ENCODE measurements at places on chromosomes 13 and 19.

GRCh38 chr13:97627566-97627965, 193.6 kb downstream of the RAP2A start:
- no peak for DNase-seq

DNA sequence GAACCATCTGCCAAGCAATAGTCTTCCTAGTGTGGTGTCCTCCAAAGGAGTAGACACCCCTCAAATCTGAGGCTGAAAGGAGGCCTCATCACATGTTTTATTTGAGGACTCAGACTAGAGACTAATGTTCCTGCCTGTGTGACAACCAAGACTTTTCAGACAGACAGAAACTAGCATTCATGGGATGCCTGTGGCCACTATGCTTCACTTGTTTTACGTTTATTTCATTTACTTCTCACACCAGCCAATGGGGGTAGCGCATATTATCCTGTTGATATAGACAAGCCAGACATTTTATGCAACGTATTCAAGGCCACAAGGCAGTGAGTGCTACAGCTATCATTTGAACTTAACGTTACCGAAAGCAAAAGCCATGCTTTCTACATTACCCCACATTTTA, 391.7 kb upstream of the HTR2A start:
- no peak for DNase-seq

DNA sequence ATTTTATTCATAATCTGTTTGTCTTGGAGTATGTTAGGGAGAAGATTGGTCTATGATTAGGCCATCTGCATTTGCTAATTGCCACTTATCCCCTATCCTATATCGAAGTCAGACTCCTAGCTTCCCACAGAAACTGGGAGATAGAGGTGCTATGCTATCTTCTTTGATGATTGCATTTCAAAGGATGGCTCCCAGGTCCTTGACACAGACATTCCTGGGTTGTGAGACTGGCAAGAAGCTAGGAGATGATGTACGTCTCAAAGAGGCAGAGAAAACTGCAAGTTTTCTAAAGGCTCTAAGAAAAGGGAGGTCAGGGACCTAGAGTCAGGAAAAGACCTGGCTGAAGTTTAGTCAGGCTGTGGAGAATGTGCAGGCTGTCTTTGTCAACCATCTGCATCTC, 1251.9 kb downstream of the PCDH17 start:
- DNase-seq: no peak

DNA sequence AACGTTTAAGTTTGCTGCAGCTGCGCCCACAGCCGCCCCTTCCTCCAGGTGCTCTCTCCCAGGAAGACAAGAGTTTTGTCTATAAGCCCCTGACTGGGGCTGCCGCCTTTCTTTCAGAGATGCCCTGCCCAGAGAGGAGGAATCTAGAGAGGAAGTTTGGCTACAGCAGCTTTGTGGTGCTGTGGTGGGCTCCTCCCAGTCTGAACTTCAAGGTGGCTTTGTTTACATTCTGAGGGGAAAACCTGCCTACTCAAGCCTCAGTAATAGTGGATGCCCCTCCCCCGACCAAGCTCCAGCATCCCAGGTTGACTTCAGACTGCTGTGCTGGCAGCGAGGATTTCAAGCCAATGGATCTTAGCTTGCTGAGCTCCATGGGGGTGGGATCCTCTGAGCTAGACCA, 6.4 kb upstream of the ERICH6B start:
- DNase-seq: no peak

- DNase-seq: no peak
These were observed 22.8 kb upstream of the STK24 start for GRCh38 chr13:98599502-98600328.

- DNase-seq: no peak
These were observed 358.1 kb downstream of the OXGR1 start for GRCh38 chr13:96636001-96636709.

DNA sequence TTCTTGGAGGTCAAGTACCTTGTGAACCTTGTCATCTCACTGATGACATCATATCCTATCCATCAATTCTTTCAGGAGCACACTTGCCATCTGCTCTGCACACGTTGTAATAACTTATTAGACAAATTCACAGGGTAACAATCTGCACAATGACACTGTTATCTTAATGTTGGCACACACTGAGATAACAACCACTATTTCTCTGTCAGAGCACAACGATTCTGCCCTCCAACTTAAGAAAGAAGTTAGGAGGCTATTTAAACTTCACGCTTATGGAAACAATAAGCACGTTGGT, 351.3 kb downstream of the DACH1 start:
- DNase-seq: no peak

DNA sequence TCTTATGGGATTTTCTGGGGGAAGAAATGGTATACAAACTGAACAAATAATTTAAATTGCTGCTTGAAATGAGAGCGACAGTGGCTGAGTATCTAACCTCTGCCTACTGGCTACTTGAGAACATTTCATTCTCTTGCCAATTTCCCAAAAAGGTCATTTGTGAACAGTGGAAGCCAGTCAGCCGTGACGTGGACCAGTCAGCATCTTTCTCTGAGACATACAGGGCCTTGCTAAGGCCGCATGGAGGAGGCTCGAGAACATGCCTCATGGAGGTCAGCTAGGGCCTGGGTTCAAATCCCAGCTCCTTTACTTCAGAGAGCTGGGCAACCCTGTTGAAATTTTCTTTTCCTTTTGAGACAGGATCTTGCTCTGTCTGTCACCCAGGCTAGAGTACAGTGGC, 20.3 kb downstream of the ZC3H4 start:
- DNase-seq: no peak

DNA sequence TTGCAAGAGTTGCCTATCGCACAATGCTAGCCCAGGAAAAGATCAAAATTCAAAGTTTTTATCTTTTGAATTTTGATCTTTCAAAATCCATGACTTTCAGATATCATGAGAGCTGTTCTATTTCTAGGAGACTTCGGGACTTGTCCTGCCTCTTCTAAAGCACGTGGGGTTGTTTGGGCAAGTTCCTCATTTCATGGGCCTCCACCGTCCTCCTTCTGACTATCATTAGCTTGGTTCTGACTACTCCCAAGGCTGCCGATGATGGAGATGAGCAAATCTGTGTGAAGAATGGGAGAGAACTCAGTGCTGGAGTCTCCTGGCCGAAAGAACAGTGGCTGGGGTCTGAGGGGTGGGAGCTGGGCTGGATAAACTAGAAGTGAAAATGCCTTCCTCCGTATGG, 86.5 kb downstream of the COL4A1 start:
- DNase-seq: no peak

GRCh38 chr19:51034704-51035103, at the start of gene KLK12:
KLK12 (minus strand) TSS chr19:51035002; CDS start chr19:51034621, 381 bp downstream.
- no peak for DNase-seq

DNA sequence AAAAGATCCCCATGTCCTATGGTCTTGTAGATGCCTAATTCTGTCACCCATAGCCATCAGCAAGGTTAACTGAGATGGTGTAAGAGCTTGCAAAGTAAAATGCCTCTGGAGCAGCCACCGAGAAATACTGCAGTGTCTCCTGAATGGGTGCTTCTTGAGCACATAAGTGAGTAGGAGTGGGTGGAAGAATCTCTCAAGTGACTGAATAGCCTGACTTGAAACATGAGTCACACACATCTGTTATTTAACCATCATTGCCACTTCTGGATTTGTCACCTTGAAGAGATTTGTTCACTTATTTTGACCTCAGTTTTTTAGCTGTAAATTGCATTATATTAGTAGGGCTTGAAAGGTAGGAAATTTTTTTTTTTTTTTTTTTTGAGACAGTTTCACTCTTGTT, 2.3 kb downstream of the ZNF714 start:
- no peak for DNase-seq

- DNase-seq: no peak
These were observed 9.4 kb upstream of the DPY19L3 start for GRCh38 chr19:32396046-32396652.

DNA sequence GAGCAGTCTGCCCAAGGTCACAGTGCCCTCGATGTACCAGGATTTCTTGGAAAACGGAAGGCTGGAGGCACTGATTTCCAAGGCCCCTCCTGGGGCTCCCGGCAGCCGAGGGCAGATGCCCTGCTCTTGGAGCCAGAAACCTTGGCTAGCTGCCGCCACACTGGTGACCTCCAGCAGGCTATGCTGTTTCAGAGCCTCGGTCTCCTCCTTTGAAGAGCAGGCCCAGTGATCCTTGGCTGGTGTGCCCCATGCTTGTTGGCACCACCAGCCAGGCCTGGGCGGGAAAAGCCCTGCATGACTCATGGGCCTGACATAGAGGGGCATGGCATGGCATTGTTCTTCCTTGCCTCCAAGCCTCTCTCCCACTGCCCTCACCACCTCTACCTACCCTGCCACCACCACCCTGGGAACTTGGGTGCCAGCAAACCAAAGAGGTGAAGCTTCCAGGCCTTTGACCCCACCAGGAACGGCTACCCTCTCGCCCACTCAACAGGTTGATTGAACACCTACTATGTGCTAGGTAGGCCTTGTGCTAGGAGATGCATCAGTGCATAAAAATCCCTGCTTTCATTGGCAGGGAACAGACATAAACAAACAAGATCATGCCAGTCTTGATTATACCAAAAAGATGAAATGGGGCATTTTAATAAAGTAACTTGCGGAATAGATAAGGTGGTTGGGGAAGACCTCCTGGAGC, 1.6 kb upstream of the CLEC11A start:
- no peak for DNase-seq

DNA sequence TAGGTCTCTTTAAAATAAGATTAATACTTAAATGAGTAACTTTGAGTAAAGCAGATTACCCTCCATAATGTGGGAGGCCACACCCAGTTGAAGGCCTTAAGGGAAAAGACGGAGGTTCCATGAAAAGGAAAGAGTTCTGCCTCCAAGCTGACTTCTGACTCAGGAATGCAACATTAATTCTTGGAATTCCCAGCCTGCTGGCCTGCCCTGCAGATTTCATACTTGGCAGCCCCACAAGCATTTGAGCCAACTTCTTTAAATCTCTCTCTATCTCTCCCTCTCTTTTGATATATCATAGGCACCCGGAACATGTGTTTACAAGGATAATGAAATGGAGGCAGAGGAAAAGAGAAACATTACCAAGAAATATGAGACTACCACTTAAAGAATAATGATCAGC, 902.3 kb upstream of the MIR17HG start:
- no peak for DNase-seq

DNA sequence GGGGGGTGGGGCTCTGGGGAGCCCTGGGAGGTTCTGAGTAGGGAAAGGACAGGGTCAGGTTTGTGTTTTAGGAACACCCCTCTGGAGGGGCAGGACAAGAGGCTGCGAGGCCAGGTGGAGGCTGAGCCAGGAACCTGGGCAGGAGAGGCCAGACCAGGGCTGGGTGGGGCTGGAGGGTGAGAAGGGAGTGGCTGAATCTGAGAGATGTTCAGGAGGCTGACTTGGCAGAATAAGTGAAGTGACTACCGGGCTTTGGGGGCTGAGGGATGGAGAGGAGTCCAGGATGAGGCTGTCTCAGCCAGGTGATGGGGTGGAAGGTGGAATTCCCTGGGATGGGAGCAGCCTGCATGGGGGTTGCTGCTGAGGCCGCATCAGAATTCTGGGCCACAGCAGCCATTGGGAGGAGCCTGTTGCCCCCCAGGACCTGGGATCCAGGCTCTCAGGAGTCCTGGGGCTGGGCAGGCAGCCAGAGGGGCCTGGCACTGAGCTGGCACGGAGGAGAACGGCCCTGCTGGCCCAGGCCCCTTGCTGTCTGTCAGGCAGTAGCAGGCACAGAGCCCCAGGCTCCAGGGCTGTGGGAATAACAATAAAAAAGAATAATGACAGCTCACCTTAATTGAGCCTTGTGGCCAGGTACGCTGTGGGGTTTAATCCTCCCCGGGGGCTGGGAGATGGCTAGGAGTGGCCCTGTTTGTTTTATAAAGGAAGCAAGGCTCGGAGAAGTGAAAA, 3.3 kb downstream of the PPP5C start:
- no peak for DNase-seq

DNA sequence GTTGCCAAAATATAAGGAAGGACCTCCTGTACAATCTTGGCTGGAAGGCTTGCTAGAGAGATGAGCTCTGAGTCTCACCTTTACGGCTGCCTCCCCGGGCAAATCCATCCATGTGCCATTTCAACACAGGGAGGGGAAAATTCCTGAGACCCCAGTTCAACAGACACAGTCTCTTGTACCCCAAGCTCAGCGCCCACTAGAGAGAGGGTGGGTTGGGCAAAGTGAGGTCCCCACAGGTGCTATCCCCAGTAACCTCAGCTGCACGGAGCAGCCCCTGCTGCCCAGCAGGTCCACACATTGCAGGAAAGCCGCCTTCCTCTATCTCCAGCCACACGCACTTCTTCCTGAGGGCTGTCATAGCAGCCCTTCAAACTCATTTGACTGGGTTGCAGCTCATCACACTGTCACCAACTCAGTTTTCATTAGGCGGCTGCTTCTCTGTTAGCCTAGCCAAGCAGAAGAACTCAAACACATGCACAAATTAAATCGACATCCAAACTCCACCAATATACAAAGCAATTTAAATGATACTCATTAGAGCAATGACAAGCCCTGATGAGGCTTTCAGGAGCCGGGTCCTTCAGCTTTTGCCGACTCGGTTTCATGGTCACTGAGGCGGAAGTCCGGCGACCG, 80.4 kb downstream of the TSHZ3 start:
- DNase-seq: no peak

DNA sequence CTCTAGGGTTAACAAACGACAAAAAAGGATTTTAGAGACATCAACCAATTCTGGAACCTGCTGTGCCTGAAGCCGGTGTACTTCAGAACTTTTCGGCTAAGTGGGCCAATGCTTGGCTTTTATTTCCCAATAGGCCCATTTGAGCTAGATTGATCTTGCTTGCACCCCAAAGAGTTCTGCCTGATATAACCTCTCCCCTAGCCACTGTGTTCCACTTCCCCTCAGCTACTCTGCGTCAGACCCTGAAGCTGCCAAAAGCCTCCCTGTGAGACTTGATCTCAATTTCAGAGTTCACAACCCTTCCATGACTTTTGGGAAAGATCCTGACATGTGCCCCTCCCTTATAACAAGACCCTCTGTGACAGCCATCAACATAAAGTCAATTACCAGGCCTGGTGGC, 5.6 kb upstream of the SIGLEC14 start:
- no peak for DNase-seq

DNA sequence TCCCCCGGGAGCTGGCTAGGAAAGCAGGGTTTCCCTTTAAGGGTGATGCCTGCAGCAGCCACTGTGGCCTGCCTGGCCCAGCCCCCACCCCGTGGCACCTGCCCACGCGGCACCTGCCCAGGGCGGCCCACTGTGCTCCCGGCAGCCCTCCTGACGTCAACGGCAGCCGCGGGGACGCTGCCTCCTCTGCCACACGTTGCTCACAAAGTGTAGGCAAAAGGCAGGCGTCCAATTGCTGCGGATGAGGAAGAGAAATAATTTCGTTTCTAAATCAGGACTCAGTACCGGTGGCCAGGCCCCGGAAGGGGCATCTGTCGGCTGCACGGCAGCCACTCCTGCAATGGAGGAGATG, 122.3 kb downstream of the URI1 start:
- DNase-seq: no peak

GRCh38 chr19:38425222-38425809, 703 bp downstream of the RASGRP4 start:
- no peak for DNase-seq

- DNase-seq: no peak
These were observed 6.7 kb upstream of the TRIM28 start for GRCh38 chr19:58536852-58537798.

- no peak for DNase-seq
These were observed 77.0 kb upstream of the TSC22D1 start for GRCh38 chr13:44652962-44653660.

- DNase-seq: no peak
These were observed 67.1 kb downstream of the NUFIP1 start for GRCh38 chr13:44921931-44922758.
